ENCODE measurements at places on chromosomes 6 and 20.

DNA sequence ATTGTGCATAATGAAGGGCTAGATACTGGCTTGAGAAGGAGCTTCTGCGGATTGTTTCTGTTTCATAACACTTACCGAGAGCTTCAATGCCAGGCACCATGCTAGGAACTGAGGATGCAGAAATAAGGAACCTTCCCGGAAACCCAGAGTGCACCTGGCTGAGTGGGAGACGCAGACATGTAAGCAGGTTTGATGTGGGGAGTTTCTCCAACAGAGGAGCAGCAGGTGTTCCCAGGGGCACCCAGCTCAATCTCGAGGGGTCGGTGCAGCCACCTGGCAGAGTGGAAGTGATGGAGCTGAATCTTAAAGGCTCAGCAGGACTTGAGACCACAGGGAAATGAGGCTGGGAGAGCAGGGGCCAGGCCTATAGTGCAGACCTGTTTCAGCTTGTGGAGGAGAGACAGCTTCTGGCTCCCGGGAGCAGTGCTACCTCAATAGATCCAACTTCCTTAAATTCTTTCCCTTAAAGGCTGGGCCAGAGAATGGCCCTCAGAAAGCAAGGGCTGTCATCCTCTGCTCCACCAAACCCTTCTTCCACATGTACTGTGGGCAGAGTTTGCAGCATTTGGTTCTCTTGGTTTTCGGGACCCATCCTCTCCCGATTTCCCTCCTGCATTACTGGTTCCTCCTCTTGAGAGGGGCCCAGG lies 27.8 kb upstream of the SRC start:
- DNase-seq: no peak

- no peak for DNase-seq
Observed at GRCh38 chr6:137261761-137262160, 42.6 kb upstream of the IFNGR1 start.

DNA sequence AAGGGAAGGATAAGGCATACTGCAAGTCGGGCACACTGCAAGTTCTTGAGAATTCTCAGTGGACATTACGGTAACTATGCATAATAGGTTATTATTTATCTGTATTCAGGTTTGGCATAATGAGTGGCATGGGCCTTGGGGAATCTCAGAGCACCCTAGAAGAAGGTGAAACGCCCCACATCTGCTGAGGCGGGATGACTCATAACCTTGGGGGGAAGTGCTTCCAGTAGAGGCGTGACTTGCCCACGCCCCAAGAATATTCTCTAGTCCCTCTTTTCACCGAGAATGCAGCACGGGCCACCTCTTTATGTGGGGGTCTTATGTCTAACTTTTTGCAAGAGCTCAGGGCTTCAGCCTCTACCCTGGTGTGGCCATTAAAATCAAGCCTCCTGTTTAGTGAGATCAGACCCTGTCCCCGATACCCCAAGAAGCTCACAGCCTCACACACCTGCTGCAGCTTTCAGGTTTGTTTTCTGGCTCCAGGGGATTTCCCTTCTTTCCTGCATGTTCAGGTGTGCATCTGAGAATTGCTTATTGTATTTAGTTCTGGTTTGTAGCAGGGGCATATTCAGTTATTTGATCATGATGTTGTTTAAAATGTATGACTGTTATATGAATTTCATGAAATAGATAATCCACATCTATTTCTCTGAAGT lies 19.1 kb downstream of the ZFP64 start:
- no peak for DNase-seq

DNA sequence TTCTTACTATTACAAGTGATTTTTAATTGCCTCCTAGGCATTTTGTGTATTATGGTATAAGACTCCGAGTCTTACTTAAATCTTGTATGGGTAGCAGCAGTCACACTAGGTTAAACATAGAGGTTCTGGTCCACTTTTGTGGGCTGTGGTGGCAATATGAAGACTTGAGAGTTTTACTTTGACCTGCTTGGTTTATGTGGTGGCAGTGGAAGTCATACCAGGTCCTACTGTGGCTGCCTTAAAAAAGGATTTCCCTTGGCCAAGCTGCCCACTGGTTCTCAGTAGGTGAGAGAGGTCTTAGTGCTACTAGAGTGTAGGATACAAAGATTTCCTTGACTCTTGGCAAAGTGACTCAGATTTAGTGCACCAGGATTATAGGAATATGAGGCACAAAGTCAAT lies 44.2 kb upstream of the NKAIN2 start:
- no peak for DNase-seq

GRCh38 chr20:316316-317068 lies 8.9 kb upstream of the SOX12 start:
- no peak for DNase-seq

GRCh38 chr6:14957355-14958059 lies 288.4 kb upstream of the JARID2 start:
- DNase-seq: no peak

GRCh38 chr20:25533920-25534700 lies 51.2 kb downstream of the NINL start:
- no peak for DNase-seq

- no peak for DNase-seq
Observed at GRCh38 chr20:63945031-63945658, 11.1 kb downstream of the UCKL1 start.

- peak; percentile 87 for DNase-seq
Observed at GRCh38 chr6:37432916-37433656, at the start of gene CMTR1. TSS of gene CMTR1 (plus strand) at chr6:37433221. CDS start at chr6:37435630, 2,409 bp downstream.

- DNase-seq: no peak
Observed at GRCh38 chr6:154932515-154933027, 62.5 kb upstream of the TIAM2 start.

GRCh38 chr6:33467091-33467490 lies 12.7 kb downstream of the ZBTB9 start:
- no peak for DNase-seq

DNA sequence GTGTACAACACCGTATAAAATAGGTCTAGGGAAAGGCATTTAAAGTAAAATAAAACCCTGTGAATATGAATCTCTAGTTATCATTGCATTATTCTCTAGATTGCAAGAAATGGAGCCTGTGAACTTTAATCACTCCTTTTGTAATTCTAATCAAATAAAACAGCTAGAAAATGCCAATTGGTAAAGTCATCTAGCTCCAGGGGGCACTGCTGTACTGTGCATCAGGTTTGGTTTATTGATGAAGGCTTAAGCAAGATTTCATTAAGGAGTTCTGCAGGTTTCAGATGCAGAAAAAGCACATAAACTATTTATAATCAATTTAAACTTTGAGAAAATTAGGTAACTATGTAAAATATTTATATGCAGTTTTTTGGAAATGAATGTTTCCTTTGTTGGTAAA lies 645.0 kb downstream of the PHF3 start:
- DNase-seq: peak; percentile 1

GRCh38 chr20:50594231-50594590 lies 84.0 kb downstream of the PTPN1 start:
- DNase-seq: no peak

DNA sequence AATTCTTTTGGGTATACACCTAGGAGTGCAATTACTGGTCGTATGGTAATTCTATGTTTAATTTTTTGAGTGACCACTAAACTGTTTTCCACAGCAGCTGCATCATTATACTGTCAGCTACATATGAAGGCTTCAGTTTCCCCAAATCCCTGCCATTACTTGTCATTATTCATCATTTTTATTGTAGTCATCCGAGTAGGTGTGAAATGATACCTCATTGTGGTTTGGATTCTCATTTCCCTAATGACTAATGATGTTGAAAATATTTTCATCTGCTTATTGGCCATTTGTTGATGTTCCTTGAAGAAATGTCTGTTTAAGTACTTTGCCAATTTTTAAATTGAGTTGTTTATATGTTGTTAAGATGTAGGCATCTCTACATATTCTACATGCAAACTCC lies 633.6 kb upstream of the IMPG1 start:
- no peak for DNase-seq

- no peak for DNase-seq
Observed at GRCh38 chr6:28977341-28978132, 27.6 kb downstream of the ZNF311 start.

DNA sequence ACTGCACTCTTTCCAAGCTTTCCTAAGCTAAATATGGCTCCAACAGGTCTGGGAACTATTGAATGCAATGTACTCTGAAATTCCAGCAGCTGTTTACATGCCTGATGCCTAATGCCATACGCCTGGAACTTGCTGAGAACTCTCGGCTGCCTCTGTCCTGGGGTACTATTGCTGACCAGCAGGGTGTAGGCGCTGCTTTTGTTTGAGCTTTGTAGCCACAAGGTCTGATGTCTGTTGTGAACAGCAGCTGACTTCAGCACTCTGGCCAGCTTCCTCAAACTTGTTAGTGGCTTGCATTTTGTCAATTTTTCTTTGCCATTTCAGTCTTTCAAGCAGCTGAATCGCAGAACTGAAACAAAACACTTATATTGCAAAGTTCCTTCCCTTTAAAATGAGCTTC lies 26.7 kb downstream of the SAYSD1 start:
- DNase-seq: peak; percentile 77

- DNase-seq: no peak
Observed at GRCh38 chr6:39565956-39566355, 159.3 kb downstream of the KIF6 start.

GRCh38 chr6:110617057-110617456 lies 140.6 kb upstream of the SLC22A16 start:
- no peak for DNase-seq

- no peak for DNase-seq
Observed at GRCh38 chr6:100427452-100427851, 37.3 kb downstream of the SIM1 start.

DNA sequence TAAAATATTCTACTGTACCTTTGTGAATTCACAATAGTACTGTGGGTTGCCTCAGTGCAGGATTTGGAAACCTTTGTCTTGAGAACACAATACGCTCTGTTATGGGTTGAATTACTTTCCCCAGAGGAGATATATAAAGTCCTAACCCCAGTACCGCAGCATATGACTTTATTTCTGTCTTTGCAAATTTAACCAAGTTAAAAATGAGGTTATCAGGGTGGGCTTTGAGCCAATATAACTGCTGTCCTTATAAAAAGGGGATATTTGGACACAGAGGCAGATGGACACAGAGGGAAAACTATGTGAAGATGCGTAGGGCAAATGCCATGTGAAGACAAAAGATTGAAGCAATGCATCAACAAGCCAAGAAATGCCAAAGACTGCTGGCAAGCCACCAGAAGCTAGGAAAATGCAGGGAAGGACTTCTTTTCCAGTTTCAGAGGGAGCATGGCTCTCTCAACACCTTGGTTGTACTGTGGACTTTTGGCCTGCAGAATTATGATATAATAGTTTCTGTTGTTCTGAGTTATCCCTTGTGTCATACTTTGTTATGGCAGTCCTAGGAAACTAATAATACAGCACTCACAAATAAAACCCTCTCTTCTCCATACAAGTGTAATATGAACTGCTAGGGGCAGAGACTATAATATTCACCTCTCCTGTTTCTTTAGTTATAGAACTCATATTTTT lies 292.6 kb upstream of the SPTLC3 start:
- DNase-seq: no peak
